ENCODE measurements at places on chromosomes 5 and 9. TPM values are rescaled to one million over a fixed set of nuclear protein-coding genes. Genes with fewer than 3 reads are reported as not detected.

DNA sequence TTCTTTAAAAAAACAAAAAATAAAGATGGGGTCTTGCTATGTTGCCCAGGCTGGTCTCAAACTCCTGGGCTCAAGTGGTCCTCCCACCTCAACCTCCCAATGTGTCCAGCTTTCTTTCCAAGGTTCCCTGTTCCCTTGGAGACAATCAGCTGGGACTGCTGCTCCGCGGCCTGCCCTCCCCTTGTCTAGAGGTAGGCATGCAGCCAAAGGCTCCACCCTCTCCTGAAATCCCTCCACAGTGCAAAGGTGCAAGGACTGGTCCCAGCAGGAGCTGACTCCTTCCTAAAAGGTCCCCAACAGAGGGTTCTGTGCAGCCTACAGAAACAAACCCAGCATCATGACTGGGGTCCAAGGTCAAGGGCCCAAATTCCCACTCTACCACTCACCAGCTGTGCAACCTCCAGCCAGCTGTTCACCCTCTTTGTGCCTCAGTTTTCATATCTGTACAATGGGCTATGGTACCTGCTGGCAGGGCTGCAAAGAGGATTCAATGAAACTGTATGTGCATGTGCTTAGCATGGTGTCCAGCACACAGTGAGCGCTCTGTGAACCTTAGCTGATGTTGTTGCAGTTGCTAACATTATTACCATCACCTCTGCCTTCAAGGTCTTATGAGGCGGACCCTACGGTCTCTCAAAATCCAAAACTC, 47.5 kb downstream of the BARX1 start:
- DNase-seq = no peak

- no peak for DNase-seq
Measured at GRCh38 chr9:38212016-38212415, 143.0 kb upstream of the SHB start.

- no peak for DNase-seq
Measured at GRCh38 chr5:147743678-147744374, 38.7 kb downstream of the JAKMIP2 start.

DNA sequence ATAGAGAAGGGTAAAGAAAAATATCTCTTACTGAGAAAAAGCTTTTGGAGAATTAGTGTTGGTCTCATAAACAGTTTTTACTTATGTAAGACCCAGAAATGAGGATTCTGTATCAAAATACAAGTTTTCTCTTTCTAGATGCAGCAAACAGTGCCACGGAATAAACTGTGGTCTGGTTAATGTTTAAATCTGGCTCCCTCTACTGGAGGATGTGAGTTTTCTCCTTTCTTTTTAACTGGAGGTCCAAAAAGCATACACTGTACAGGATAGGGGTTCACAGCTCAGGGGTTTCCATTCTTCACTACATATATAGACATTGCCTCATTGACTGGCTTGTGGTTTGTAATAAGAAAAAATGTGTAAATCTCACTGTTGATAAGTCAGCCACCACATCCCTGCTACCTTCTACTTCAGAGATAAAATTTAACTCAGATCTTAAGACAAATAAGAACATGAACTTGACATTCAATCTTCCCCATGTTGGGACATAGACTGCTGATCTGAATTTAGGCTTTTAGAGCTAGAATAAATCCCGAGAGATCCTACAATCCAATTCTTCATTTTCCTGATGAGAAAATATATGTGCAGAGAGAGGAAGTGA, 98.9 kb downstream of the CFAP95 start:
- no peak for DNase-seq

DNA sequence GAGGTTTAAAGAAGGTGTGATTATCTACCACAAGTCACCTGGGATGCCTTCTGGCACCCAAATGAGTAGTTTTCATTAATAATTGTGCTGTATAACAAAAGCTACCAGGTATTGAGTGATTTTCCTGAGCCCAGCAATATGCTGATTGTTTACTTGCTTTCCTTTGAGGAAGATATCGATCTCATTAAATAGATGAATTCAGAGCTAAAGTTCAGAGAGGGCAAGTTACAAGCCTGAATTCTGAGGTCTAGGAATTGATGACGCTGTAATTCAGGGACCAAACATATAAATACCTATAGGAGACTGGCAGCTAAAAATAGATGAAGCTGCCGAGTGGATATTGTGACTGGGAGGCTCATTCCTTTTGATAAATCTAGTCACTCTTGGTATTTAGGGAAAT, 1.1 kb downstream of the ERCC6L2 start:
- DNase-seq = no peak

GRCh38 chr5:35518104-35518503, 99.6 kb upstream of the SPEF2 start:
- DNase-seq = no peak

GRCh38 chr9:78023003-78023741, 8.4 kb downstream of the GNAQ start:
- peak; percentile 95 for DNase-seq

DNA sequence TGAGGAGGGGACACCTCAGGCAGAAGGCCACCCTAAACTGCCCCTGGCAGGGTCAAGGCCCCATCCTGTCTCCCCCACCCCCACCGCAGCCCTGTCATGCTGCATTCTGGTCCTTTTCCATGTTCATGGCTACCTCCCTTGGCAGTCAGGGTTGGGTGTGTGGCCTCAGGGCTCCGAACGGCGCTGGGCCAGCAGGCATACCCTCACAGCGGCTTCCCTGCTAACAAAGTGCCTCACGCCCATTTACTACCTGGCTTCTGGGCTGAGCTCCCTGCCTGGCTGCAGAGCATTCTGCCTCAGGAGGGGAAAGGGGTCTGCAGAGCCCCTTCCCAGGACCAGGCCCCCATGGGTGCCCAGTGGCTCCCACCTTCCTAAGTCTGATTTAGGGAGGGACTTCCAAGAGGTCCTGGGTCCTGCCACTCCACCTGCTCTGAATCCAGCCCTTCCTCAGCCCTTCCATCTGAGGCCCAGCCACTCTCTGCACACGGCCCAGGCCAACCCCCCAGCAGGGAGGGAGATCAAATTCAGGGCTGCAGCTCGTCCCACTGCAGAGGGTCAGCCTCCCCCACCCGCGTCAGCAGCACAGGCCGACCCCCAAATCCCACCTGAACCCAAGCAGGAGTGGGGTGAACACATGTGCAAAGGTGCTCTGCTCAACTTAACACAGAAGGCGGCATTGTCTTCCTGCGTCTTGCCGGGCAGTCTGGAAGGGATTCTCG, 115.9 kb upstream of the PHYKPL start:
- no peak for DNase-seq

GRCh38 chr9:19992556-19992955, 203.7 kb upstream of the SLC24A2 start:
- DNase-seq = peak; percentile 68

DNA sequence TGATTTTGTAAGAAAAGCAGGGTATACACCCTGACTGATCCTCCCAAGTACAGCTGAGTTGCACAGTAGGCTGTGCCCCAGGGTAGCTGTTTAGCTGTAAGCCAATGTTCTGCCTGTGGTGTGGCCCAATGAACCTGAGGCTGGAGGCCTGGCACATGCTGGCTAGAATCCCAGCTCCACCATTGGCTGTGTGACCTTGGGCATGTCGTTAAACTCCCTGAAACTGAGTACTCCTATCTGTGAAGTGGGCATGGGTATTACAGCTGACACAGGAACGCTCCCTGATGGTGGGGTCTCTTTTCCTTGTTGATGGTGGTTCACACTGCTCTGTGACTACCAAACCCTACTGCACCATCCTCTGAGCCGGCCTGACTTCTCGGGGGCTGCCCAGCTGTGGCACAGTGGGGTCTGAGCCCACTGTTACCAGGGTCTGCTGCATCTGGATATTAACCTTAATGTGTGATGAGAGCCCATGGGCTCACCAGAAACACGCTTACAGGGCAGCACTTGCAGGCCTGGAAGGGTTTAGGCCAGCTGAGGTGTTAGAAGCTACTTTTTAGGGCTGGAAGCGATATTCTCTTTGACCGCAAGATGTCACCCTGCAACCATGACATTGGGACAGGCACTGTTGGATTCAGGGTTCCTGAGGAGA, 7.0 kb upstream of the GADD45G start:
- DNase-seq = no peak

- DNase-seq = no peak
Measured at GRCh38 chr5:39584927-39585326, 160.1 kb upstream of the DAB2 start.

GRCh38 chr5:162886717-162887116, 550.7 kb upstream of the CCNG1 start:
- no peak for DNase-seq

- DNase-seq = no peak
Measured at GRCh38 chr5:114726131-114726530, 364.3 kb downstream of the KCNN2 start.

- DNase-seq = no peak
Measured at GRCh38 chr5:141155540-141156374, 5.9 kb downstream of the PCDHB6 start.

DNA sequence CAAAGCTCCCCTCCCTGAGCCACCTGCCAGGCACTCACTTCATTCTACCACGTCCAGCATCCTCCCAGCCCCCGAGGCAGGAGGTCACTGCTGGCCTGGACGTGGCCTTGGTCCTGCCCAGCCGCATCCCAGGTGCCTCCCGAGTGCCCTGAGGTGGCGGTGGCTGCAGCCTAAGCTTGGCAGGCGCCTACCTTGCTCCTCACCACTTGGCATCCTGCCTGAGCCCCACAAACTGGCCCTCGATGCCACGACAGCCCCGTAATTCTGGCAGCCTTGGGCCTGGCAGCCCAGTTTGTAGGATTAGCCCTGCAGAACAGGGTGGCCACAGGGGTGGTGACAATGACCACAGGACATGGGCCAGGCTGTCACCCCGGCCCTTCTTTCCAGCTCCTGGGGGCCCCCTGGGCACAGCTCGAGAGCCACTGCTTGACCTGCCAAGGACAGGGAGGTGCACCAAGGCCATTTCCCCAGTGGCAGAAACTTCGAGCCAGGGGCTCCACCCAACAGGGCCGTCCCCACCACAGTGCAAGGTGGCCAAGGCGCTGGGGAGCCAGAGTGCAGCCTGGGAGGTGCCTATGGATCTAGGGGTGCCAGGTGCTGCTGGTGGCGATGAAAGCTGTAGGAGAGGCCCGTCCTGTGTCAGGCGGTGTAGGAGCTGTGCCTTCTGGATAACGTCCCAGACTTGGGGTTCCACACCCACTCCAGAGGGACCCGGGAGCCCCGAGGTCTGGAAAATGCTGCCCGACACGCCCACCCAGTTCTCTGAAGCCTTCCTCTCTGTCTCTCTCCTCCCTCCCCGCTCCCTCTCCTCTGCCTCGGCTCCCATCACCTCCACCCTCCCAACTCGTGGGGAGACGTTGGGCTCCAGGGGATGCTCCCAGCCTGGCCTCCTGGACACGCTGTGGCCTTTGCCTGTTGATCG, 18.4 kb downstream of the NKD2 start:
- no peak for DNase-seq

DNA sequence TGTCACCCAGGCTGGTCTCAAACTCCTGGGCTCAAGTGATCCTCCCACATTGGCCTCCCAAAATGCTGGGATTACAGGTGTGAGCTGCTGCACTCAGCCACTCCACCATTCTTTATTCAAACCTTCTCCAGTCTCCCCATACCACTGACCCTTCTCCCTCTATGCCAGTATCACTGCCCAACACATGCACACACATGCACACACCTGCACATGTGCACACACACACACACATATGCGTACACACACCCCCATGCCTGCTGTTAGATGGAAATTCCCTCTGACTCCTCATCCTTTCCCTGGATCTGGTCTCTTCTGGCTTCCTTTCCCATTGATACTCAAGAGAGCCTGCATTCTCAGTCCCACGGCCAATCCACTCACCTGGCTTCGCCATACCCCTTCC, 170.0 kb downstream of the CRB2 start:
- DNase-seq = no peak

DNA sequence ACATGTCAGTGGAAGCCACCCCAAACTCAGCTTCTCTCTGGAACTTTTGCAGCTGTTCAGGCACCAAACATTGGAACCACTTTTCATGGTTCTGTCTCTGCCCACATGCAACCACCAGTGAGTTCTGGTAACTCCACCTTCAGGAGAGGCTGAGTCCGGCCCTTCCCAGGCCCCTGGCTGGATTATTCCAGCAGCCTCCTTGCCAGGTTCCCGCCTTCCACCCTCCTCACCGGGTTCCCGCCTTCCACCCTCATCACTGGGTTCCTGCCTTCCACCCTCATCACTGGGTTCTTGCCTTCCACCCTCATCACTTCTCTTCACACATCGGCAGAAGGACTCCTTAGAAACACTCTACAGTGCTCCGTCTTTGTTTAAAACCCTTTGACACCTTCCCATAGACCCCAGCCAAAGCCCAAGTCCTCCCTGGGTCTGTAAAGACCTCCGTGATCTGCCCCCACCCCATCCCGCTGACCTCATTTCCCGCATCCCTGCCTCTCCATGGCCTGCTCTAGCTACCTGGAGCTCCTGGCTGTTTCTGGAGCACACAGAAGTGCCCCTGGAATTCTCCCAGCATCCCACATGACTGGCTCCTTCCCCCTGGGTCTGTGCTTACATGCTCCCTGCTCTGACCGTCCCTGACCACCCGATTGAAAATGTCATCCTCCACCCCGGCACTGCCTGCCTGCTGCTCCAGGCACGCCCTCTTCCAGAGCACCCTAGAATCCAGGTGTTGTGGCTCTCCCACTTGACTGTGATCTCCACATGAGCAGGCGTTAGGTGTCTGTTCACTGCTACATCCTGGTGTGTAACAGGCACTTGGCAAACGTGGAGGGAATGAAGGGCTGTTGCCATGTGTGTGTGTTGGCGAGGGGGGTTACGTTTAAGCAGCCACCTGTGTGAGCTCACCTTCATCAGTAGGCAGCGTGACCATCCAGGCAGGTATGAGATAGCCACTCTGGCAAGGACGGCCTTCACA, 17.7 kb downstream of the ROPN1L start:
- DNase-seq = no peak

- DNase-seq = no peak
Measured at GRCh38 chr9:107269681-107270080, 13.4 kb upstream of the RAD23B start.

DNA sequence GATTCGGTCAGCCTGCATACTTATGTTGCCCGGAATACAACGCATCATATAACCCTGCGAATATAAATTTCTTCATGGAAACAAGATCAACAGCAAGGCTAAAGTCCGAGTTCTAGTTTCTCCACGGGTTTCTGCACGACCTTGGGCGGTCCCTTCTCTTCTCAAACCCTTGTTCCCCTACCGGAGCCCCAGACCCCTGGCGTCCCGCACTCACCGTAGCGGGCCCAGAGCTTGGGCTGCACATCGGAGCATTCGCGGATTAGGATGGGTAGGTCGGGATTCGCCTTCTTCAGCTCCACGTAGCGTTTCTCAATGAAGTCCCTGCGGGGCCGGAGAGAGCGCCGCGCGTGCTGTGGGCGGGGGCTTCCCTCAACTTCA, 399 bp downstream of the NDUFA2 start:
- DNase-seq = no peak

GRCh38 chr5:174223355-174223754, 177.8 kb downstream of the NSG2 start:
- DNase-seq = no peak

GRCh38 chr9:70609542-70610286, 195.3 kb upstream of the KLF9 start:
- DNase-seq = no peak

FLT4 gene
- total RNA-seq = 2.6 TPM

CDKN2B-AS1 gene
- 0.04 TPM for total RNA-seq

ADCY2 gene
- 0.25 TPM for total RNA-seq

ASB6 gene
- 32.0 TPM for total RNA-seq

PRR16 gene
- total RNA-seq = 1.0 TPM

PCDHGA8 gene
- 1.0 TPM for total RNA-seq

HMGCR gene
- total RNA-seq = 67.8 TPM

HSD17B3 gene
- not detected for total RNA-seq

TBCA gene
- total RNA-seq = 195 TPM

MEIKIN gene
- not detected for total RNA-seq

DDX4 gene
- not detected for total RNA-seq

PCDHB2 gene
- total RNA-seq = 5.8 TPM

HOMER1 gene
- 9.6 TPM for total RNA-seq

All from kidney epithelial cell (primary cell).